ENCODE measurements at places on chromosomes 5 and 9.

DNA sequence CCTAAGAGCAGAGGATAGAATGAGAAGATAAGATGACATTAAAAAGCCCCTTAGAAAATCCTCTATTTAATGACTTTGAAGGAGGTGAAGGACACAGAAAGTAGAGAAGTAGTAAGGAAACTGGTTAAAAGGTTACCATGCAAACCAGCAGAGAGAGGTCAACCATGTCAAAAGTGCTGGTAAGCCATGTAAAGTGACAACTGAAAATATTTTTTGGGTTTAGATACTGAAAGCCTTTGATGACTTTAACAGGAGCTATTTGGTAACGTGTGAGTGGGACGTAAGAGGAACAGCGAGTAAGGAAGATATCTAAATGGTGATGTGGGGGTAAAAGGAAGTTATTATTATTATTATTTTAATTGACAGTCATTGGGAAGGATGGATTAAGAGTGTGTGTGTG is 56.9 kb downstream of the MACIR start:
- no peak for DNase-seq

- DNase-seq, result no peak
These were observed 67.2 kb upstream of the SLC25A51 start for GRCh38 chr9:37971108-37971459.

DNA sequence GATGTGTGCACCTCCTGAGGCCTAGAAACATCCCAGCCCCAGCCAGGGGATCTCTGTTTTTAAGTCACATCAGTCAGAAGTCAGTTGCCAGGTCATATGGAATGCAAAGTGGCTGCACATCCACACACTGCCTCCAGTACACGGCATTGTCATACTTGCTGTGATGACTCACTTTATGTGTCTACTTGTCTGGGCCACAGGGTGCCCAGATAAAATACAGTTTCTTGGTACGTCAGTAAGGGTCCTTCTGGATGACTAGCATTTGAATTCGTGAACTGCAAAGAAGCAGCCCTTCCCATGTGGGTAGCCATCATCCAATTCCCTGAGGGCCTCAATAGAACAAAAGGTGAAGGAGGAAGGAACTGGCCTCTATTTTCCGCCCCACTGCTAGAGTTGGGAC is 27.7 kb downstream of the AUH start:
- no peak for DNase-seq

DNA sequence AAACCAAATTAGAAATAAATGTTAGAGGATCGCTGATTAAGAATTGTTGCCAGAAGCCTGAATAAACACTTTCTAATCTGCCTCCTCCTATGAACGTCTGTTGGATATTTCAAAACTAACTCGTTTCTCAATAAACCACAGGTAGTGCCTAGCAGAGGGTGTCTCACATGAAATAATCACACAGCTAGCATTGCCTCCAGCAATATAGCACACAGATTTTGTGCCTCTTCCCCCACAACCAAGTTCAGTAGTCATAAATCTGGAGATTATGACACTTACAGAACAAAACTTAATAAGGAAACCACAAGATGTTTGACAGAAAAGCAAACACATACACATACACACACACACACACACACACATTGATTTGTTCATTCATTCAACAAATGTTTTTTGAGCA is 173.2 kb upstream of the CDH10 start:
- no peak for DNase-seq

GRCh38 chr9:36862206-36863145 is 171.6 kb downstream of the PAX5 start:
- DNase-seq, result no peak

- DNase-seq, result no peak
These were observed 212.3 kb downstream of the TRIM36 start for GRCh38 chr5:114957384-114957783.

DNA sequence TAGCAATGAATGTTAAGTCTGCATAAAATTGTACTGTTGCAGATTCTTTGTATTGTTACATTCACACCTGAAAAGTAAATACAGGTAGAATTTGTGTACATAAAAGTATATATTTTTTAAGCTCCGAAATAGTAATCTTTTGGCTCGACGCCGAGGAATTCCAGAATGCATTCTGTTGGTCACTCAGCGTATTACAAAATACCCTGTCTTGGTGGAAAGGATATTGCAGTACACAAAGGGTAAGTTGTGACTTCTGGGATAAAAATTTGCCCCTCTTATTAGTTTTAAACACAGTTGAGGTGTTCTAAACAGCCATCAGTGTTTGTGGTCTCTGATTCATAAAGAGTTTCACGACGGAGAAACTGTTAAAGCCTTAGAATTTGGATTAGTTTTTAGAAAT is 257.6 kb downstream of the ARHGEF28 start:
- DNase-seq, result no peak

- DNase-seq, result no peak
These were observed 115.4 kb downstream of the ST8SIA4 start for GRCh38 chr5:100787648-100788047.

DNA sequence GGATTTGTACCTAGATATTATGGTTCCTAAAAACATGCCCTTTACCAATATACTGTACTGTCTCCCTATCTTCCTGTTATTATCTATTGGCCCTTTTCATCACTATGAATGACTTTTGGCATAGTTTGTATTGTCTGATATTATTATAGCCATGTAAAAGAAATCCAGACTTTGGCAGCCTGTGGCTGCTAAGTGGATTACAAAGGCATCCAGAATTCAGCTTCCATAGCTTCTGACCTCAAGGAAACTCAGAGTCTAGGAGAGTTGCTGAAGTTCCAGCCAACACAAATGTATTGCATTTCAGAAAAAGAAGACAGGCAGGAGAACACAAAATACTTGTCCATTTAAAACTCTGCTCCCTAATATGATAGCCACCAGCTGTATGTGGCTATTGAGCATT is 319.2 kb upstream of the MPDZ start:
- DNase-seq, result no peak

GRCh38 chr9:129716091-129716490 is 36.8 kb downstream of the PTGES start:
- no peak for DNase-seq

DNA sequence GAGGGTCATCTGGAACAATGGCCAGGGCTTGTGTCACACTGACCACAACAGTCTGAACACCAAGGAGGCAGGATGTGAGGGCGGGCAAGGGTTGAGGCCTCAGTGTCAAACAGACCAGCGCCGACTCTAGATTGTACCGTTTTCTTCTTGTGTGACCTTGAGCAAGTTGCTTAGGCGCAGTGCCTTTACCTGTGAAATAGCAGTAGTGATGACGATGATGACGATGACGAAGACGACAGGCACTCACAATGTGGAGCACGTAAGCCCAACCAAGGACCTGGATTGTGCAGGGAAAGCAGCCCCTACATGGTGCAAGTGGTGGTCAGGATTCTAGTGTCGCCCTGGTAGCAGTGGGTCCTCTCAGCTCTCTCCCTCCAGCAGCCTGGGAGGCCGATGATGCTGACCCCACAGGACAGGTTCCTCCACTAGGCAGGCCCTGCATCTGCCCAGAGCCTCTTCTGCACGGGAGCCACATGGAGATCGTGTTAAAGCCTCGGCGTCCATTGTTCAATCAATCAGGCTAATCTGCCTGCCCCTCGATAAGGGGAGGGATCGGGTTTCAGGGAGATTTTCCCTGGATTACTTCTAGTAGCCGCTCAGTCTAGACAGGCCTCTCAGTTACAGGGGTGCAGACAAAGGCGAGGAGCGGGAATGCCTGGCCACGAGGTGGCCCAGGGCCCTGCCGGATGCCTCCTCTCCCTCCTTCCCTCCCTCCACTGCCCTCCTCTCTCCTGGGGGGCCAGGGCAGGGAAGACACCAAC is 91.7 kb downstream of the MACROH2A1 start:
- no peak for DNase-seq
